ENCODE measurements at places on chromosomes 5 and 9.

DNA sequence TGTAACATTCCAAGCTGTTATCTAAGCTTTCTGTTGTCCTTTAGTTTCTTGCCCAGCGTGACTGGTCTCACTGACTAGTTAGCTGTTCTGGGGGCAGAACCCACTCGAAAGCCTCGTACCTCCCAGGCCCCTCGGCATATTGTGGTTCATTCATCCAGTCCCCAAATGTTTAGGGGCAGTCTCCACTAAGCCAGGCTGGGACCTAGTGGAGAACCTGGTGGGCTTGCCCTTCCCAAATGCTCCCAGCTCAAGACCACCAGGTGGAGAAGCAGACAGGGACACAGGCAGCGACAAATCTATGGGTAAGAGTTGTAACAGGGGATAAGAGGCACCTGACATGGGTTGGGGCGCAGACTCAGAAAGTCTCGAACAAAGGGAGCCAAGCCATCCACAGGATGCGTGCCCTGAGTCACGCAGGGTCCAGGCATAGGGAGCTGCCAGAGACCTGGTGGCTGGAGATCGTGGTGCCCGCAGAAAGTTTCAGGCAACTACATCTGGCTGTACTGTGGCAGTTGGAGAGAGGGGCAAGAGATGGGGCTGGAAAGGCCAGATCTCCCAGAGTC, 851 bp upstream of the EEIG1 start:
- no peak for DNase-seq

GRCh38 chr5:177099422-177100093, 12.8 kb downstream of the FGFR4 start:
- no peak for DNase-seq

DNA sequence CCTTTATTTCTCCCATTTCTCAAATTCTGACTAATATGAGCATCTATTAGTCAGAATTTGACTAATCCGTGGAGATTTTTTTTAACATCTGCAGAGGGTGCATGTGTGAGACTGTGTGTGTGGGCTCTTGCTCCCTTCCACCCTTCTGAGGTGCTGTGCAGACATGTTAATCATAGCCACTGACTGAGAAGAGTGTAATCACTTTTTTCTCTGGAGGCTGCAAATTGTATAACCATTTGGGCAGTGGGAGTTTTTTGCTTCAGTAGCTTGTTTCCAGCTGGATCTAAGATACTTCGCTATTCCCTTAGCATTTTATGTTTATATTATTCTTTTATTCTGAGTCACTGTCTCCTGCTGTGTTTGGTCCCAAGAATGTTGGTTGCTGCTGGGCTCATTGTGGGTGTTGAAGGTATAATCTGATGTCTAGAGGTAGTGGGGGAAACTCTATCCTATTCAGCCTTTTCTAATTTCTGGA, 66.2 kb downstream of the ARHGEF28 start:
- DNase-seq: no peak

GRCh38 chr5:168292786-168293696, 1.6 kb downstream of the WWC1 start:
- no peak for DNase-seq
